Stimulated activated memory B cell treated with anti-CD40 and anti-IgM and Interleukin-4, amounts not matched to agents 10 μg/mL and 1 μg/mL and 100 μg/mL, for 72 hours (primary cell): ENCODE measurements at places on chromosomes 6 and 20.

DNA sequence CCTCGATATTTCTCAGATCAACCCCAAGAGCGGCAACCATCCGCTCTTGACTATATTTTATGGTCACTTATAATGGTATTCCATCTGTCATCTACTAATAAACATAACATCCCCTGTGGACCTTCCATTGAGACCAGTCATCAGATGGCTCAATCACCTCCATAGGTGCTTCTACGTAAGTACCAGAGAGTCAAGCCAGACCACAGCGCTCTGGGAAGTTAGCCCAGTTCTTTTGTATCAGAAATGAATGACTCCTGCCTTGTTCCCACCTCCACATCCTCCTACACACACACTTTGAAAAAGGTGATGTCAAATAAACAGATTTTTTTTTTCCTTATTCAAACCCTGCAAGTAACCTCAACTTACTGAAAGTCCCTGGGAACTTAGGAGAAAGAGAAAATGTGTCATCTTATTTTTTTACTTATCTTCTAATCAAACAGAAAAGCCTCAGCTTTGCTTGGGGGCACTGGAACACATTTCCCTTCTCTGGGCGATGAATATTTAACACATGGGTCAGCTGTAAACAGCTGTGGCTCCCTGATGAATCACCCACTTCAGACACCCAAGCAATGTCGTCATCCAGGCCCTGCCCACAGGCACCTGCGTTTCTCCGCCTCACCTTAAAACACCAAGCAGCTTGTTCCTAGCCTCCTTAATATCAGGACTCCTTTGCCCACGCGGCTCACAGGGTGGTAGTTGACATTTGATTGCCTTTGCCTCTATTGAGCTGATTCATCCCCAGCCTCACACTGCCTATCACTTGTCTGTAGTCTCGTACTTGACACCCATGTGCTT is 121.4 kb upstream of the LY86 start:
- ATAC-seq = no peak

DNA sequence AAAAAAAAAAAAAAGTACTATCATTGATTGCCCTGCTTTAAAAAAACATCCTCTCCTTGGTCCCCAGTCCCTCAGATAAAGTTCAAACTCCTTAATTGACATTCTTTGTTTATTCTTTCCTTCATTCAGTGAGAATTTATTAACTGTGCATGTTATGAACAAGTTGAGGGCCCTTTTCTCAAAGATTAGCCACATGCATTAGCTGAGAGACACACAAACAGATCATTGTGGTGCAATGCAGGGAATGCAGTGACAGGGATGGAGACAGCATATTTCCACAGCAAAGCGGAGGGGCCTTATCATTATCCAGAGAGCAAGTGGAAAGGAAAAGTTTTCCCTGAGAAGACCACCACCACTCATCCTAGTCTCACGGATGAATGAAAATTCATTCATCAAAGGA is 21.9 kb upstream of the IPCEF1 start:
- ATAC-seq = no peak

- no peak for ATAC-seq
These were observed 980.0 kb downstream of the EYS start for GRCh38 chr6:64727075-64727474.

DNA sequence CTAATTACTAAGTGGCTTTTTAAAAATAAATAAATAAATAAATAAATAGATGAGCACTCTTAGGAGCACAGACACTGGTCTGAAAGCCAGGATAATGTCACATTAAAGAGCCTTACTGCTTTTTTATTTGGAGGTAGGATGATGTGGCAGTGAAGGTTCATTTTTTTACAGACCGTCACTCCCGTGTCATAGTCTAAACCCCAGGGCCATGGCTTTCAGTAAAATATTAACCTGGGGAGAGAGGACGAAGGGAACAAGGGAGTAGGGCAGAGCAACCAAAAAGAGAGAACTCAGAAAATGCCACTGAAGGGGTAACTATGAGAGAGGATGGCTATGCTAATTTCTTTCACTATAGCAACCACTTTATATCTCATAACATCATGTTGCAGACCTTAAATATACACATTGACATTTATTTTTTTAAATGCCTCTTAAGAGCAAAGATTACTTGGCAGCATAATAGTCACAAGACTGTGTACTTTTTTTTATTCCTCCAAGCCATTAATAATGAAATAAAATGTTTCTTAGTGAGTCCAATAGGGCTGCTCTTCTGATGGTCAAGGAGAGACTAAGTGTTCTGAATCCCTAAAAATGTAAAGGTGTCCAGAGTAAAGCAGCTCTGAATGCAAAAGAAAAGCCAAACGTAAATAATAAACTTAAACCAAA is 100.9 kb upstream of the SIM1 start:
- no peak for ATAC-seq

DNA sequence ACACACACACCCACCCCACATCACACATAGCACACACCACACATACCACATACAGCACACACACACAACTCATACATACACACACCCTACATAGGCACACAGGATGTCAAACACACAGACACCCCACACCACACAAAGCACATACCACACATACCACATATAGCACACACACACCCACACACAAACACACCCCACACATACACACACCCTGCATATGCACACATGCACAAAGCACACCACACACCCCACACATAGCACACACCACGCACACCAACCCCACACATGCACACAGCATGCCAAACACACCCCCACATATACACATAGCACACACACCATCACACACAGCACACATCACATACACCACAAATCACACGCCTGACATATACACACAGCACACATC is 79.1 kb downstream of the RAMACL start:
- no peak for ATAC-seq

DNA sequence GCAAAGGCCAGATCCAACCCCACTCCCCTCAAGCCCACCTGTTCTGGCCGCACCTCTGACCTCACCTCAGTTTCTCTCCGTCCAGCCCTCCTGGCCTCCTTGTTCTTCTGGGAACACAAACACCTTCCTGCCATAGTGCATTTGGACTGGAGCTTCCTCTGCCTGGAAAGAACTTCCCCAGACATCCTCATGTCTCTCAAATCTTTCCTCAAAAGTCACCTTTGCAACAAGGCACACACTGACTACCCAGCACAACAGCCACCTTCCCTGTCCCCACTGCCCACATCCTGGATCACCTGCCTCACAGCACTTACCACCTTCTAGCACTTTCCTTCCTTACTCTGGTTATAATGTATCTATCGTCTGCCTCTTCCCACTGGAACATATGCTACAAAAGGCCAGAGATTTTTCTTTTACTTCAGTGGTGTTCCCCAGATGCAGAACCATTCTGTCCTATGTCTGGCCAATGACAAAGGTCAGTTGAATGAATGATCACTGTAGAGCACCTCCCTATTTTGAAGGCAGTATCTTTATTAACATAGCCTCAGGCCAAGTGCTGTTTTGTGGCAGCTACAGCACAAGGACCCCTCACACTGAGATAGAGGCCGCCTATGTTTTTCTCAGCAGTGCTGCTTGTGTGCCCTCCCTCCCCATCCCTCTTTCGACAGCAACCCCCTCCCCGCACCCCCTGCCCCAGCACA is 4.1 kb downstream of the HLA-B start:
- no peak for ATAC-seq

- ATAC-seq = no peak
These were observed 27.8 kb downstream of the CLIC5 start for GRCh38 chr6:45987856-45988255.

DNA sequence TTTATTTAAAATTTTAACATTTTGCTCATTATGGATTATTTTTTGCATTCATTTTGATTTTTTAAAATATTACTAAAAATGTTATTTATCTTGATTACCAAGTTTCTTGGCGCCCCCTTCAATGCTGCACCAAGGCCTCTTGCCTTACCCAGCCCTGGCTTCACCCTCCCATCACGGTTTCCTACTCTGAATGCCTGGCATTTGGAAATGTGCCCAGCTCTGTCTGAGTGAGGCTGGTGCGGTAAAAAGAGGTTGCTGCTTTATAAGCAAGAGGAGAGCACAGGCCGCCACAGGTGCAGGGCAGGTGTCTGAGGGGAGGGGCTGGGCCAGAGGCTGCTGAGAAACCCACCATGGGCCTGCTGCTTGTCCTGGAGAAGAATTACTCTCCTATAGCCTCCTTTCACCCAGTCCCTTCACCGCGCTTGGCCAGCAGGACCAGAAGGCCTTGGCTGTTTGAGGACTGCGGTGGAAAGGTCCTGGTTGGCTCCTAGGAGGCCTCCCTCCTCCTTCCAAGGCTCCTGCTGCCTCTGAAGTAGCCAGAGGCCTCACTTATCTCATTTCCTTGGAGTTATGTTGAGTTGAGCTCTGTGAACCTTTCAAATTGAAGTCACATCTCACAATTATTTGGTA is 62.6 kb downstream of the BANF2 start:
- ATAC-seq = no peak

GRCh38 chr6:120764312-120764711 is 570.0 kb downstream of the TBC1D32 start:
- no peak for ATAC-seq

DNA sequence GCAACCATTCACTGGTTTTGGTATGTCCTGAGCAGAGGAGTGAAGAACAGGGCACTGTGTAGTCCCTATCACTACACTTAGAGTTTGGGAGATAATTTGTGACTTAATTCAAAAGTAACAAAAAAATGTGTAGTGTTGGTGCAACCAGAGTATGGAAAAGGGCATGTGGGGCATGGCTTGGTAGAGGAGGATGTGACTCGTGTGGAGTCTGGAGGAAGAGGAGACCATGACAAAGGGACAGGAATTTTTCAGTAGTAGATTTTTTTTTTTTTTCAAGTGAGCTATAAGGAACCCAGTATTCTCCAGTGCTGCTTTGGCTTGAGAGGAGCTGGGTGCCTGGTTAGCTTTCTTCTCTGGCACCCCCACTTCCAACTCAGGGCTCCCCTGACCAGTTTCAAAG is 5.1 kb downstream of the MTRES1 start:
- no peak for ATAC-seq

DNA sequence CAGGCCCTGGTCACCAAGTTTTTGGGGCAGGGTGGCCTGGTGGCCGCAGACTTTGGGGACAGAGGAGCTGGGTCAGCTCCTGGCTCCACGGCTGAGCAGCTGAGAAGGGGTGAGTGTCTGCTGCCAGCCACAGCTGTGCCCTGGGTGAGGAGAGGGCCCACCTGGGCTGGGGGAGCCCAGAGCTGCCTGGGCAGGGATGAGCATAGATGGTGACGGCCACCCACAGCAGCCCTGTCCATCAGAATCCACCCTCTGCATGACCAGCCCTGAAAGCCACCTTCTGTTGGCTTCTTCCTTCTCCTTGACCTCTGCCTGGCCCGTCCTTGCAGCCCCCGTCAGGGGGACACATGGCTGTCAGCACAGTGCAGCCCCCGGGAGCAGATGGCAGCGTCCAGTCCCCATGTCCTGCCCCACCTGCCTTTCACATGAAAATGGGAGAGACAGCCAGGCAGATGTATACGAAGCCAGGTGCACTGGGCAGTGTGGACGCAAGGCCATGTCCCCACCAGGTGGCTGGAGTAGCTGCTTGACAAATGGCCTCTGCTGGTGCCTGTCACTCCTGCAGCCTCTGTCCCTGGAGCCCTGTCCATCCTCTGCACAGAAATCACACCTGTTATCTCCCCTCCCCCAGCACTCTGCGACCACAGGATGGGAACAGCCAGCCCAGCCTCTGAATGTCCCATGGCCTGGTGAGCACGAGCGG is 220.8 kb downstream of the PREX1 start:
- no peak for ATAC-seq

GRCh38 chr20:21361266-21361665 is 36.1 kb downstream of the NKX2-4 start:
- no peak for ATAC-seq

DNA sequence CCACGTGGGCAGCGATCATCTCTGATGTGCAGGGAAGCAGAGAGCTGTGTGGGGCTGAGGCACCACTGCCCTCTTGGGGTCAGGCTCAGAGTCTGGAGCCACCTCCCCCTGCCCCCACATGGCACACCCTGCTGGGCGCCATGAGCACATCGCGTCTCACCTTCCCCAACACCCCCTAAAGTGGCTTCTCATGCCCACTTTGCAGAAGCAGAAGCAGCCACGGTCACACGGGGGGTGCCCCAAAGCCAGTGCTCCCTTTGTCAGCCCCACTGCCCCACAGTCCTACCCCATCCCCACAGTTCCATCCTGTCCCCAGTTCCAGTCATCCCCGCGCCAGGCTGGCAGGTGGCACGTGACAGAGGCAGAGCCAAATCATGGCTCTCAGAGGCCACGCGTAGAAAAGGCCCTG is 19.5 kb downstream of the SDCBP2 start:
- no peak for ATAC-seq

GRCh38 chr6:29723262-29723665 is at the start of gene HLA-F:
TSS of gene HLA-F (plus strand) at chr6:29723434. CDS start at chr6:29723464, 30 bp downstream.
- ATAC-seq = peak; percentile 98

DNA sequence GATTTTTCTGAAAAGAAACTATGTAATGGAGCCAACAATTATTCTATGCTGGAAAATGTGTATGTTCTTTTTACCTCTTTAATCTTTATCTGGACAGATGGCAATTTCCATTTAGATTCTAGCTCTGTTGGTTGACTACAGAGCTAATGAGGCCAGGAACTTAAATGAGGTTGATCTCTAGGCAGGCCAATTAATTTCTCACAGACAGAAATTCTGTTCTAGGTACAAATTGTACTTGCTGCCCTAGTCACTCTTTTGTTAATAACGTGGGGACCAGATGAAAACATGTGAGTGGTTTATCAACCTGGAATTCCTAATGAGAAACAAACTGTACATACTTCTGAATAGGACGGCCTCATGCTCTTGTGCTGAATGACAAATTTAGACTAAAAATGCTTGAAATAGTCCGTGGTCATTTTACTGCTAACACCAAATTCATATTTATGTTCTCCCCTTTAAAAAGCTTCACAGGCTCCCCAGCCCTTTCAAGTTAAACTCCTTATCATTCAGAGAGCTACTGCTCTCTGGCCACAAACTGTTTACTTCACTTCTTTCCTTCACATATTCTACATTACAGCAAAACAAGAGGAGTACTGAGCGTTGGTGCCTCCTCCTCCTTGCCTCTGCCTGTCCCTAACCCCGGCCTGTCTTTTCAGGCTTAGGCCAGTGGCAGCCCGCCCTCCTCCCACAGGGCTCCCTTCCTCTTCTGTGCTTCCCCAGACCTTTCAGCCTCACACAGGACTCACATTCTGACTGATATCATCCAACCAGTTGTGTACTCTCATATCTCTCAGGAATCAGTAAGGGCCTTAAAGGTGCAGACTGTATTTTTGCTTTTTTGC is 41.4 kb downstream of the DTNBP1 start:
- ATAC-seq = peak; percentile 97

- no peak for ATAC-seq
These were observed 162.0 kb upstream of the MLN start for GRCh38 chr6:33965766-33966165.
